ENCODE measurements at places on chromosomes 5 and 9.

- DNase-seq, result no peak
Observed at GRCh38 chr9:132485393-132485792, 75.4 kb downstream of the CFAP77 start.

- DNase-seq, result no peak
Observed at GRCh38 chr5:58985759-58986158, 402.9 kb downstream of the RAB3C start.

DNA sequence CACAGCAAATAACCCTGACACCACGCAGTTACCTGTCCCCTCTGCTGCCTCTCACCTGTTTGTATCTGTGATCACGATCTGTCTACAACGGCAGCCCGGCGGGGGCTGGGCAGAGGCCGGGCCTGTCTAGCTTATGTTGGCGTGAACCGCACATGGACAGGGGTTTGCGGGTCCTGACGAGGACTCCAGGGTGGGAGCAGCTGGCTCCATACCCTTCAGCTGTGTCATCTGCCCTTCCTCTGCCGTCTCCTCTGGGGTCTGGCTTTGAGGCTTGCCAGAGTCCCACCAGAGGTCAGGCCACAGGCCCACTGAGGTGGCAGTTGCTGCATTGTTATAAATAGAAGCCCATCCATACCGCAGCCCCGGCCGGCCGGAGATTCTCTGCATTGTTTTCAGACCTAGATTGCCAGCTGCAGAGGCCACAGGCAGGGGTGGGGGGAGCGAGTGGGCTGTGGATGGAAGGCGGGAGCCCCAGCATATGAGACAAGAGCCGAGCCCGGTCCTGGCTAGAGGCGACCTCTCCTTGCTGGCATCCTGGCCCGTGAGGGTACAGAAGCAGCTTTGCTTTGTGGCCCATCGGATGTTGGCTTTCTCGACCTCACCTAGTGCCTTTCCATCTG lies 37.8 kb downstream of the FAM78A start:
- DNase-seq, result no peak

GRCh38 chr5:144202726-144203125 lies 32.1 kb downstream of the KCTD16 start:
- DNase-seq, result no peak

DNA sequence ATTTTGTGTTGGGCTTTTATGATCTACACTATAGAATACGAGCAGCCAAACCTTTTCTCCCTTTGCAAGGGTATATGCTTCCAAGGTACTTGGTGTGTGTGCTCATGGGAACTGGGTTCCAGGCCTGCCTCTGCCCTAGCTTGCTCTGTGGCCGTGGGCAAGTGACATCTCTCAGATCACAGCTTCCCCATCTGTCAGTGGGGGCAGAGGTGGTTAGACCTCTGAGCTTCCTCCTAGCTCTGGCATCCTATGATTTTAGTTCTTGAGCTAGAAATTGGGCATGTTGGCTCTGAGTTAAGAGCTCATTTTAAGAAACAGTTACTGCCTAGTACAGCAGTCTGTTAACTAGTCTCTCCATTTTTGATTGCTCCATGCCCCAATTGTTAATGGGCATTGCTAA lies 12.5 kb upstream of the CCNJL start:
- no peak for DNase-seq

DNA sequence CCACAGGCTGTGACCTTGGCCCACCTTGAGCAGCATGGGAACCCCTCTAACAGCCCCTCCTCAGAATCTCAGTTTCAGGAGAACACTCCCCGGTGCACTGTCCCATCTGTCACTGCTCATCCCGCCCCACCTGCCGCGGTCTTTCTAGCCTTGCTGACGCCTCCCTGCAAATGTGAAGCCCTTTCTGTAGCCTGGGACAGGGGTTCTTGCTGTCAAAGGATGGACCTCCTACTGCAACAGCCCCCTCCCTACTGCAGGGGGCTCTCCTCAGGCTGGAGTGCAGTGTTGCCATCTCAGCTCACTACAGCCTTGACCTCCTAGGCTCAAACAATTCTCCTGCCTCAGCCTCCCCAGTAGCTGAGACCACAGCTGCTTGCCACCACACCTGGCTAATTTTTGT lies 20.0 kb downstream of the OR2V1 start:
- DNase-seq, result no peak

- no peak for DNase-seq
Observed at GRCh38 chr5:152164860-152165259, 240.2 kb upstream of the GLRA1 start.

DNA sequence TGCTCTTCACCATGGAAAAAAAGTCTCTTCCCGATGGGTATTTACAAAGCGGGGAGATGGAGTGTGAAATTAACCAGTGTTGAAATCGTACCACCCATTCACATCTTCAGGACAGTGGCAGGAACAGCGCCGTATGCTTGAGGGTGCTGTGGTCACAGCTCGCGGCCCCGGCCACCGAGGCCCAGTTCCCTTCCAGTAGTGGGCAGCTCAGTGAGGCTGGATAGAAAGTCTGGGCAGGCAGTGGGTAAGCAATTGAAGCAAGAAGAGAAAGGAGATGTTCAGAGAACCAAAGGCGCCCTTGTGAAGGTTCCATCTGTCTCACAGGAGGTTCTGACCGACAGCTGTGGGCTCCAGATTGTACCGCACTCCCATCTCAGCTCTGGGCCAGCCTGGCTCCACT lies 59.1 kb downstream of the SECISBP2 start:
- no peak for DNase-seq

DNA sequence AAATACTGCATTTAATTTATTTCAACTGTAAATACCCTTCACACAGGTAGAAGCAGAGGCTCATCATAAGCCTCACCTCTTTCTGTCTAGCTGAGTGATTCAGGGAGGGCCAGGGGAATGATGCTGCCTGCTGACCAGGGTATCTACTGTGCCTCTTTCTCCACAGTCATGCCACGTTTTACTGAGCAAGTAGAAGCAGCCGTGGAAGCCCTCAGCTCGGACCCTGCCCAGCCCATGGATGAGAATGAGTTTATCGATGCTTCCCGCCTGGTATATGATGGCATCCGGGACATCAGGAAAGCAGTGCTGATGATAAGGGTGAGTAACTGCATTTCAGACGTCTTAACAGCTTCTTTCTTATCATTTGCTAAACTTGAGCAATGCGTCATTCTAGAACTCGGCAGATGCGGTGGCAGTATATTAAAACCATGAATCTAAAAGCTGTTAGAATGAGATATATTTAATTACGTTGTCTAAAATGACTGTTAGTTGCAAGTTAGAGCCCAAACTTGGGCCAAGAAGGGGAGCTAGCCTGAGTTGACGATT lies 50.0 kb upstream of the LRRTM2 start:
- DNase-seq, result no peak

GRCh38 chr9:127781806-127782205 lies 3.3 kb upstream of the SH2D3C start:
- no peak for DNase-seq

DNA sequence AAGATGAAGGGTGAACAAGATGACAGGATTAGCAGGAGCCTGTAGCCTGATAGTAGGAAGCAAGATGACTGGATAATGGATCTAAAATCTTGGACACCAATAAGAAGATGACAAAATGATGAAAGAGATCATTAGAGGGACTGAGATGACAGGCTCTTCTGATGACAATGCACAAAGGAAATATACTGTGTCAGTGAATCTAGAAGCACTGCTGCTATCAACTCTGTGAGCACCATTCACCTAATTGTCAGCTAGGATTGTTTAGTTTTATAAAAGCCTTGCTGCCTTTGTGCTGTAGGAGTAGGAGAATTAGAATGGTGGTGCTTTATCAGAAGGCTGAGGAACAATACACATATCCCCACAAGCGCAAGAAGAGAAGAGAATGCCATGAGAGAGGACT lies 1127.8 kb downstream of the DTWD2 start:
- DNase-seq, result no peak

DNA sequence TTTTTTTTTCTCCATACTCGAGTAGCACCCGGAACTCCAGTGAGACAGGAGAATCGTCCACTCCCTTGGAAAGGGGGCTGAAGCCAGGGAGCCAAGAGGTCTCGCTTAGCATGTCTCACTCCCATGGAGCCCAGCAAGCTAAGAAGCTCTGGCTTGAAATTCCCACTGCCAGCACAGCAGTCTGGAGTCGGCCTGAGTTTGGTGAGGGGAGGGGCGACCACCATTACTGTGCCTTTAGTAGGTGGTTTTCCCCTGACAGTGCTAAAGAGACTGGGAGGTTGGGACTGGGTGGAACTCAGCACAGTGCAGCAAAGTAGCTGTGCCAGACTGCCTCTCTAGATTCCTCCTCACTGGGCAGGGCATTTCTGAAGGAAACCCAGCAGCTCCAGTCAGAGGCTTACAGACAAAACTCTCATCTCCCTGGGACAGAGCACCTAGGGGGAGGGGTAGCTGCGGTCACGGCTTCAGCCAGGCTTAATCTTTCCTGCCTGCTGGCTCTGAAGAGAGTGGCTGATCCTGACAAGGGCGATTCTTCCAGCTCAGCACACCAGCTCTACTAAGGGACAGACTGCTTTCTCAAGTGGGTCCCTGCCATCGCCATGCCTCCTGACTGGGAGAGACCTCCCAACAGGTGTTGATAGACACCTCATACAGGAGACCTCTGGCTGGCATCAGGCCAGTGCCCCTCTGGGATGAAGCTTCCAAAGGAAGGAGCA lies 414.5 kb upstream of the ZNF608 start:
- no peak for DNase-seq

DNA sequence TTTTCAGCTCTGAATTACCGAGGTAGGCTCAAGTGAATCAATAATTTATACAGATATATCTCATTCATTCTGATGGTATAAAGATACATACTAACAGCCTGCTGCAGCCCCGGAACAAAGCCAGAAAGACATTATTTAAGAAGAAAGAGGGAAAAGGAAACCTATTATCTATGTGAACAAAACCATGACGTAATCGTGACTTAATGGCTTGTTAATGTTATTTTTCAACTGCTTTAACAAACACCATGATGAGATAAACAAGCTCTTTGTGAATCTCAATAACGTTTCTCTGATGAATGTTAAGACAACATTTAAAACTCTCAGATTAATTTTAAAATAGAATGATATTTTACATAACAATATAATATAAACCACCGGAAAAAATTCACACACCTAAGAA lies 237.1 kb downstream of the SLF1 start:
- DNase-seq, result no peak

GRCh38 chr5:139848508-139849100 lies 53.0 kb downstream of the PSD2 start:
- no peak for DNase-seq

DNA sequence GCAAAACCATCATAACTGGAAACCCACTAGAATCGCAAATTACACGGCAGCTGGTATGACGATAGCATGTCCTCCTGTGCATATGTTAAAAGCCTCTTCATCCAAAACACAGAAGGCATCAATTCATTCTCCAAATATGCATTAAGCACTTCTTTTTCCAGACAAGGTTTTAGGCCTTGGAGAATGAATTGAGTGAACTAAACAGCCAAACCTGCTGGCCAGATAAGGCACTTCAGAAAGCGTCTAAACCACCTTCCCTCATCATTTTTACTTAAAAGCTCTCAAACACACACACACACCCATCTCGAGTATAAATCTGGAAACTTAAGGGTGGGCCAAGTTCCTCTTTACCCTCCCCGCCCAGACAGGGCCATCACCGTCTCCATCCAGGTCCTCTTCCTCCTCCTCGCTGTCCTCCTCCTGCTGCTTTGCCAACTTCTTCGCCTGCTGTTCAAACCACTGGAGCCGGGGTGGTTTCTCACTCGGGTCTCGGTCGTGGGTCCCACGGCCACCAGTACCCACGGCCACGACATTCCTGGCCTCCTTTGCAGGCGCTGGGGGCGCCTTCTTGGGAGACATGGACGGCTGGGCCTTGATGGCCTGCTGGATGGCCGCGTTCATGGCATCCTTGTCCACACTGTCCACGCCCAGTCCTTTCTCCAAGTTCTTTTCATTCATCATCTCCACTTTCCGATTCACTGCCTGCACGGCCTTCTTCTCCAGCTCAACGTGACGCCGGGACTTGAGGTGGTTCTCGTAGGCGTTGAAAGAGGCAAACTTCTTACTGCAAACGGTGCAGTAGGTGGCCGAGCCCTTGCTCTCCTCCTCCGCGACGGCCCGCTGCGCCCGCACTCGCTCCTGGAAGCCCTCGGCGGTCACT lies 696 bp downstream of the ZNF622 start:
- no peak for DNase-seq

GRCh38 chr5:69484891-69485290 lies 7.7 kb upstream of the OCLN start:
- DNase-seq, result no peak

GRCh38 chr5:179823937-179824744 lies 3.4 kb downstream of the SQSTM1 start:
- DNase-seq, result no peak

DNA sequence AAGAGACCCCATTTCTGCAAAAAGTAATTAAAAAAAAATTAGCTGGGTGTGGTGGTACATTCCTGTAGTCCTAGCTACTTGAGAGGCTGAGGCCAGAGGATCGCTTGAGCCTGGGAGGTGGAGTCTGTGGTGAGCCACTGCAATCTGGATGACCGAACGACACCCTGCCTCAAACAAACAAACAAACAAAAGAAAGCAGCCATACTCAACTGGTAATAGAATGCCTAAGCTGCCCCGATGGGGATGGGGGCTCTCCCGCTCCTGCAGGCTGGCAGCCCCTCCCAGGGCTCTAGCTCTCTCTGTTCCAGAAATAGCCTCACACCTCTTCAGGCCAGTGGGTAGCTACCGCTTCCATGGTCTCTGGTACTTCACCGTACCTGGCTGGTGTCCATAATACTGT lies 241.8 kb downstream of the FANCC start:
- DNase-seq, result no peak

DNA sequence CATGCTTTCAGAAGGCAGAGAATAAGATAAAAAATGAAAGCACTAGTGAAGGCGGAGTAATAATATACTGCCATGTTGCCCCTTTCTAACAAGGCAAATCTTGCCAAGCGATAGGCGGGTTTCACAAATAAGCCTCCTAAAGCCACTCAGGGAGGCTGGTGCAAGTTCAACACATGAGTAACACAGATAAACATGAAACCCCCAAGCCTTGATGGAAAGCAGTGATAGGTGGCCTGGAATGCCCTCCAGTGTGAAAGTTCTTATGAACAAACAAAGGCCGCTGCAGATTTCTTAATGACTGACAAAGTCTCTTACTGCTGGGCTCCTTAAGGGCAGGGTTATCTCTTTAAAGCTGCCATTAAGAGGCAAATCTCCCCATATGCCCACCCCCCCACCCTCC lies 154.7 kb downstream of the ZDHHC21 start:
- DNase-seq, result no peak

- no peak for DNase-seq
Observed at GRCh38 chr9:33762343-33762742, 33.0 kb upstream of the PRSS3 start.

GRCh38 chr5:169735913-169736312 lies 98.8 kb downstream of the DOCK2 start:
- DNase-seq, result no peak

GRCh38 chr5:39452846-39453245 lies 28.1 kb upstream of the DAB2 start:
- no peak for DNase-seq

- peak; percentile 31 for DNase-seq
Observed at GRCh38 chr9:71604197-71605063, 163.9 kb downstream of the CEMIP2 start.

- DNase-seq, result peak; percentile 93
Observed at GRCh38 chr5:140639148-140639981, at the start of gene TMCO6. TSS of gene TMCO6 (plus strand) at chr5:140639451. CDS start at chr5:140639528, 77 bp downstream.

- no peak for DNase-seq
Observed at GRCh38 chr5:113218906-113219517, 215.8 kb downstream of the TSSK1B start.

GRCh38 chr9:109989296-109989695 lies 209.3 kb downstream of the PALM2AKAP2 start:
- no peak for DNase-seq

Data from activated CD8-positive, alpha-beta memory T cell treated with anti-CD3 and anti-CD28 coated beads for 48 hours (primary cell).